Ascending aorta (tissue), 2 donors: ENCODE measurements at places on chromosomes 7 and 10. TPM values are rescaled to one million over a fixed set of nuclear protein-coding genes. Genes with fewer than 3 reads are reported as not detected.

DNA sequence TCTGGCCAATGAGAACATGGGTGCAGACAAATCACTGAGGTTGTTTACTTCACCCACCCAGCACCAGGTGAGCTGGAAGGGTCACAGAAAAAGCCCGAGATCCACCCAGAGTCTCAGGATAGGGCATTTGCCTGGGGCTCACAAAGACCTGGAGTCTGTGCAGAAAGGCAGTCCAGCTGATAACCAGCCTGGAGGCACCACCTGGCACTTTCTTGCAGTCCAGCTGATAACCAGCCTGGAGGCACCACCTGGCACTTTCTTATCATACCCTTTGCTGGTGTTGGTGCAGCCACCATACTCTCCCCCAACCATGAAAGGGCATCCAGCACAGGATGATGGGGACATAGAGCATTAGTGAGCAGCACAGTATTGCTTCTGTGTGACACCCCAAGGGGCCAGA lies 104.1 kb downstream of the PPP1R3C start:
- no peak for DNase-seq
- no peaks in the 10 kb centered on the region for H3K27me3 ChIP-seq
- no peaks in the 10 kb centered on the region for H3K36me3 ChIP-seq
- H3K27ac ChIP-seq = no peak overlapping the region
- H3K4me3 ChIP-seq = no peak overlapping the region
- H3K4me1 ChIP-seq = no peaks in the 10 kb centered on the region

- H3K27me3 ChIP-seq = no peaks in the 10 kb centered on the region
- H3K4me3 ChIP-seq = no peak overlapping the region
- no peaks in the 10 kb centered on the region for H3K4me1 ChIP-seq
- DNase-seq = no peak
- H3K36me3 ChIP-seq = no peaks in the 10 kb centered on the region
These were observed 45.1 kb downstream of the DPY19L1 start for GRCh38 chr7:34991938-34992840.

DNA sequence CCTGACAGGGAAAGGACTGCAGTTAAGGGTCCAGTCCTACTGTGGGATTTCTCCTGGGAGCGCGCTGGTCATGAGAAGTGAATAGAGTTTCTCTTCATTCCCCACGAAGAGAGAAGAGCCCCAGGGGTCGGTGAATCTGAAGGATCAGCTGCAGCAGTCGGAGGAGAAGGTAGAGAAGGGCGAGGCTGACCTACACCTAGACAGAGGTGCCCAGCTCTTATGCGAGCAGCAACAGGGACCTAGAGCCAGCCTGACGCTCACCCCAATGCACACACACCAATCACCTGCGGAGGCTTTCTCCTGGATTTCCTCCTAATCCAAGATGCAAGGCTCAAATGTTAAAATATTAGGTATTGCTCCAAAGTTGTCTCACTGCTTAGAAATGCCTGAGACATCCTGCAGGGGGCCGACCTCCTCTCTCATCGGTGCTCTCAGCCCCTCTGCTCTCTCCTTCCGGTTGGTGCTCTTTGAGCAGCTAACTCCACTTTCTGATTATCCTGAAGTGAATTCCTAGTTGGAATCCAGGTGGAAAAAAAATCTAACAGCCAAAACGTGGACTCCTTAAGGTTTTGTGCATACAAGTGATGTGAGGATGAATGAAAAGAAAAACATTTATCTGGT lies 176.4 kb downstream of the AHR start:
- DNase-seq = no peak
- H3K27ac ChIP-seq = no peak overlapping the region
- H3K36me3 ChIP-seq = no peaks in the 10 kb centered on the region
- H3K4me1 ChIP-seq = no peaks in the 10 kb centered on the region

The NCF1 gene
- 4.0 TPM for total RNA-seq

GRCh38 chr10:74991435-74991834 lies 120.0 kb upstream of the SAMD8 start:
- no peak overlapping the region for H3K4me3 ChIP-seq
- no peak overlapping the region for H3K27ac ChIP-seq
- no peak for DNase-seq
- H3K27me3 ChIP-seq = no peaks in the 10 kb centered on the region
- no peaks in the 10 kb centered on the region for H3K4me1 ChIP-seq
